CD4-positive, alpha-beta memory T cell (primary cell): ENCODE measurements at places on chromosomes 6 and 20. TPM values are rescaled to one million over a fixed set of nuclear protein-coding genes. Genes with fewer than 3 reads are reported as not detected.

GRCh38 chr6:149961728-149962425 is 1.9 kb upstream of the ULBP1 start:
- no peak overlapping the region for H3K4me3 ChIP-seq
- peaks cover 44% of the 10 kb centered on the region for H3K27me3 ChIP-seq
- no peak overlapping the region for H3K27ac ChIP-seq
- H3K4me1 ChIP-seq: peaks cover 30% of the 10 kb centered on the region

Gene C20orf204
- total RNA-seq: 4.1 TPM

Gene NKX2-4
- total RNA-seq: not detected

- DNase-seq: no peak
- H3K27ac ChIP-seq: no peak overlapping the region
- no peak overlapping the region for H3K4me3 ChIP-seq
- no peaks in the 10 kb centered on the region for H3K36me3 ChIP-seq
These were observed 23.8 kb downstream of the MYT1 start for GRCh38 chr20:64188091-64188490.

DNA sequence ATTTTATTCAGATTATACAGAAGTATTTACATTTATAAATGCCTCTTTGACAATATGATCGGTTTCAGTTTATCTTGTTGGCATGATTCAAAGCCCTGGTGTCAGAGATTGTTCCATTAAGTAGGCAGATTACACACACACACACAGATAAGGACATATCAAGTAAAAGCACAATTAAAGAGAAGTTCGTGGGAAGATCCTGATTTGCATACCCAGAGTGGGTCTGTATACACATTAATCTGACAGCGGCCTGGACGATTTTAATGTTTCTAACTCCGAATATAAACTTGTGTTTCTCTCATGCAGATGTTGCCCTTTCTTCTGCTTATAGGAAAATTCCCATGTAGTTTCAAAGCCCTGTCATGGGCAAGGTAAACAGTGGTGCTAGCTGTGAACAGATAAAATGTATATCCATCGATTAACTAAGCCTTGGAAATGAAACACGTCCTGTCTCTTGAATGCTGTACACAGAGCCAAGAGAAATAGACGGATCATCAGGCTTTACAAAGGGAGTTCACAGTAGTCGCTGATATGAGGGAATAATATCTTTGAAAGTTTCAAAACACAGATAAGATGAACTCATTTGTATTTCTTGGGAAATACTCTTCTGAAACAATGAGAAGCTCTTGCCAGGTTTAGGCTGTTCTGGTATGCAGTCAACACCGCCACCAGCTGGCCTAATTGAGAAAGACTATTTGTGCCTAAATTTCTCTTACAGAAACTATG is 108.2 kb upstream of the GMDS start:
- no peak overlapping the region for H3K4me3 ChIP-seq
- no peak overlapping the region for H3K27ac ChIP-seq
- peak; percentile 31 for DNase-seq
- no peaks in the 10 kb centered on the region for H3K4me1 ChIP-seq
- no peaks in the 10 kb centered on the region for H3K27me3 ChIP-seq
- no peaks in the 10 kb centered on the region for H3K36me3 ChIP-seq

DNA sequence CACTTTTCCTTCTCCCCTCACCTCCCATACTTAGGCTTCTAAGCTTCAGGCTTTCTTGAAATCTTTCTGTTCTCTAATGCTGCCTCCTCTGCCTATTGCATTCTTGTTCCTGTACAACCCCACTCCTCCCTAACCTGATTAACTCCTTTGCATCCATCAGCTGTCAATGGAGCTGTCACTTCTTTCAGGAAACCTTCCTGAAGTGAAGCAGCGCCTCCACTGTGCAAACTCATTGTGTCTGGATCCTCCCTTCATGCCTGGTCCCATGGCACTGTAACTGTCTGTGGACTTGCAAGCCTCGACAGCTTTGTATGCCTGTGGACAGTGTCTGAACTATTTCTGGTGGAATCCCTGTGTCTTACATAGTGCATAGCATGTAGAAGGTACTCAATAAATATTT is 185.0 kb downstream of the HS3ST5 start:
- H3K27ac ChIP-seq: no peak overlapping the region

GRCh38 chr20:59663513-59664060 is 59.2 kb downstream of the PHACTR3 start:
- H3K4me3 ChIP-seq: no peak overlapping the region
- no peaks in the 10 kb centered on the region for H3K4me1 ChIP-seq
- no peaks in the 10 kb centered on the region for H3K36me3 ChIP-seq
- DNase-seq: no peak
- H3K27me3 ChIP-seq: no peaks in the 10 kb centered on the region
- no peak overlapping the region for H3K27ac ChIP-seq

GRCh38 chr20:37055276-37055675 is 40.5 kb downstream of the RBL1 start:
- DNase-seq: no peak
- peaks cover 42% of the 10 kb centered on the region for H3K36me3 ChIP-seq
- no peaks in the 10 kb centered on the region for H3K27me3 ChIP-seq
- H3K4me1 ChIP-seq: no peaks in the 10 kb centered on the region

GRCh38 chr6:133992992-133993680 is 40.1 kb downstream of the TBPL1 start:
- H3K27me3 ChIP-seq: no peaks in the 10 kb centered on the region
- H3K4me3 ChIP-seq: no peak overlapping the region
- no peaks in the 10 kb centered on the region for H3K36me3 ChIP-seq
- no peaks in the 10 kb centered on the region for H3K4me1 ChIP-seq
- no peak overlapping the region for H3K27ac ChIP-seq
- no peak for DNase-seq

- no peaks in the 10 kb centered on the region for H3K4me1 ChIP-seq
- no peaks in the 10 kb centered on the region for H3K36me3 ChIP-seq
- H3K27ac ChIP-seq: no peak overlapping the region
- no peak for DNase-seq
- H3K4me3 ChIP-seq: no peak overlapping the region
These were observed 194.7 kb upstream of the MCHR2 start for GRCh38 chr6:100188754-100189153.

DNA sequence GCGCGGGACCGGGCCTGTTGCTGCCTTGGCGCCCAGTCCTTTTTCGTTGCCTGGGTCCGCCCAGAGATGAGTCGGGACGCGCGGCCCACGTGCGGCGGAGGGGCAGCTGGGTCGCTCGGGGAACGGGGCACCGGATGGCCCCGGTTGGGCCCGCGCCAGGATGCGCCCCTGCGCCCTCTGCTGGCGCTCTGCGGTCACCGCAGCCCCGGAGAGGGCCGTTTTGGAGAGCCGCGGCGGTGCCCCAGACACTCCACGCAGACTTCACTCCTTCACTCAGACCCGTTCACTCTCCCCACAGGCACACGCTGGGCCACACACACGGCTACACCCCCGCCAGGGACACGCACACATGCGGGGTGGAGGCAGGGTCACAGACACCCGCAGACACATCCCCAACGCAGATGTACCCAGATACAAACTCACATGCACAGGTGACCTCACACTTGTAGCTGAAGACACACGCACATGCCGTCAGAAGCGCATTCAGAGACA is 38.8 kb downstream of the SRC start:
- H3K4me3 ChIP-seq: no peak overlapping the region
- DNase-seq: peak; percentile 51
- no peak overlapping the region for H3K27ac ChIP-seq
- H3K36me3 ChIP-seq: no peaks in the 10 kb centered on the region
- peaks cover 4% of the 10 kb centered on the region for H3K4me1 ChIP-seq
- no peaks in the 10 kb centered on the region for H3K27me3 ChIP-seq

Gene ZBTB12
- 2.4 TPM for total RNA-seq

Gene CCN5
- not detected for total RNA-seq

DNA sequence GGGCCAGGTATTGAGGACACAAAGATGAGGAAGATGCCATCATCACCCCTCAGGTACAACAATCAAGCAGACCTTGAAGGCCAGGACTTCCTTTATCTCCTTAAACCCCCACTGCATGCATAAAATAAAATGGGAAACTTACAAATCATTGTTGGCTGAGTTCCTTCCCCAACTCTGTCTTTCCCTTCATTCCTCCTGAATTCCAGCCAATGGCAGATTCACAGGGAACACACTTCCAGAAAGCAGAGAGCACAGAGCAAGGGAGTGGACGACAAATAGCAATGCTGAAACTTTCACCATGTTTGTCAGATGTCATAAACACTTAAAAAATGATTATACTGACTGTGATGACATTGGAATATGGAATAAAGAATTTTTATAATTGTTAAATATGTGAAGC is 37.3 kb upstream of the NXT1 start:
- no peak overlapping the region for H3K4me3 ChIP-seq
- no peaks in the 10 kb centered on the region for H3K4me1 ChIP-seq
- no peak overlapping the region for H3K27ac ChIP-seq
